ENCODE measurements at places on chromosomes 4 and X. TPM values are rescaled to one million over a fixed set of nuclear protein-coding genes. Genes with fewer than 3 reads are reported as not detected.

DNA sequence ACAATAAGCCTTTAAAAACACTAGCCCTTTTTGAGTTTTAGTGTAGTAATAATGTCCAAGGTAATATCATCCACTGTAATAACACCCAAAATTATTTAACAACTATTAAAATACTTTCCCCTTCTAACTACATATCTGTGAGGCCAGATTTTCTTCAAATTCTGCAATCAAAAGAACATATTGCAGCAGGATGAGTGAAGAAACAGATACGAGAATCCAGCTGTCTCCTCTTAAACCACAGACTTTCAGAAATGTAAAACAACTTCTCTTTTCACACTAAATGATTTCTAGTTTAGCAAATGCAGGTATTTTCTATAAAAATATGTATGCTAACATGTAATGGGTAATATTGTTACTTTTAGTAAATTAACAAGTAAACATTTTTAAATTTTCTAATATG is 148.9 kb downstream of the PRDM5 start:
- no peaks in the 10 kb centered on the region for H3K27me3 ChIP-seq
- peaks cover 10% of the 10 kb centered on the region for H3K4me1 ChIP-seq
- no peaks in the 10 kb centered on the region for H3K36me3 ChIP-seq
- DNase-seq: no peak
- no peak overlapping the region for H3K4me3 ChIP-seq

GRCh38 chrX:8955511-8955910 is 78.4 kb downstream of the FAM9B start:
- no peak overlapping the region for H3K4me3 ChIP-seq
- H3K27ac ChIP-seq: no peak overlapping the region
- H3K4me1 ChIP-seq: no peaks in the 10 kb centered on the region
- H3K36me3 ChIP-seq: no peaks in the 10 kb centered on the region

DNA sequence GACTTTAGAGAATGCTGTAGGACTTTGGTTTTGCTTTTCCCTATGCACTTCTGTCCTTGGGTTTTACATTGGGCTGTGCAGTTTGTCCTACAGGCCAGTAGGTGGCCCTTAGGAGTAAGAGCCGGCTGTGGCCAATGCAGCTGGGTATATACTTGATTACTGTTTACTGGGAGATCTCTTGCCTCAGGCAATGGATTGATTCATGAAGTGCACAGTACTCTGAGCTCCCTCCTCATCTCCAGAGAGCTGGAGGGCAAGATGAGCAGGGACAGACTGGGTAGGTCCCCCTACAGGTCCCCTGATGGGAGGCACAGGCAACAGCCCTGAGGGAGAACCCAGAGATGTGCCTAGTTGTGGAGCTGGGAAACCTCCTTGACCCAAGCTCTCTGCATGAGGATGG is 103.8 kb upstream of the QRFPR start:
- no peaks in the 10 kb centered on the region for H3K27me3 ChIP-seq
- DNase-seq: no peak
- no peaks in the 10 kb centered on the region for H3K4me1 ChIP-seq
- H3K4me3 ChIP-seq: no peak overlapping the region
- no peaks in the 10 kb centered on the region for H3K36me3 ChIP-seq
- H3K27ac ChIP-seq: no peak overlapping the region

The DMRTC1 gene
- not detected for total RNA-seq

- H3K4me3 ChIP-seq: no peak overlapping the region
- no peak overlapping the region for H3K27ac ChIP-seq
- DNase-seq: no peak
Observed at GRCh38 chrX:31603411-31604120, 531.7 kb upstream of the FTHL17 start.

The PRDM5 gene
- total RNA-seq: 19.9 TPM

- no peak overlapping the region for H3K4me3 ChIP-seq
- no peak overlapping the region for H3K27ac ChIP-seq
- H3K4me1 ChIP-seq: no peaks in the 10 kb centered on the region
- no peaks in the 10 kb centered on the region for H3K36me3 ChIP-seq
- DNase-seq: no peak
Observed at GRCh38 chrX:151919610-151920009, 6.9 kb downstream of the MAGEA4 start.

GRCh38 chr4:107265859-107266258 is 229.7 kb upstream of the DKK2 start:
- DNase-seq: no peak
- no peaks in the 10 kb centered on the region for H3K4me1 ChIP-seq
- no peak overlapping the region for H3K27ac ChIP-seq
- no peaks in the 10 kb centered on the region for H3K27me3 ChIP-seq
- no peaks in the 10 kb centered on the region for H3K36me3 ChIP-seq

DNA sequence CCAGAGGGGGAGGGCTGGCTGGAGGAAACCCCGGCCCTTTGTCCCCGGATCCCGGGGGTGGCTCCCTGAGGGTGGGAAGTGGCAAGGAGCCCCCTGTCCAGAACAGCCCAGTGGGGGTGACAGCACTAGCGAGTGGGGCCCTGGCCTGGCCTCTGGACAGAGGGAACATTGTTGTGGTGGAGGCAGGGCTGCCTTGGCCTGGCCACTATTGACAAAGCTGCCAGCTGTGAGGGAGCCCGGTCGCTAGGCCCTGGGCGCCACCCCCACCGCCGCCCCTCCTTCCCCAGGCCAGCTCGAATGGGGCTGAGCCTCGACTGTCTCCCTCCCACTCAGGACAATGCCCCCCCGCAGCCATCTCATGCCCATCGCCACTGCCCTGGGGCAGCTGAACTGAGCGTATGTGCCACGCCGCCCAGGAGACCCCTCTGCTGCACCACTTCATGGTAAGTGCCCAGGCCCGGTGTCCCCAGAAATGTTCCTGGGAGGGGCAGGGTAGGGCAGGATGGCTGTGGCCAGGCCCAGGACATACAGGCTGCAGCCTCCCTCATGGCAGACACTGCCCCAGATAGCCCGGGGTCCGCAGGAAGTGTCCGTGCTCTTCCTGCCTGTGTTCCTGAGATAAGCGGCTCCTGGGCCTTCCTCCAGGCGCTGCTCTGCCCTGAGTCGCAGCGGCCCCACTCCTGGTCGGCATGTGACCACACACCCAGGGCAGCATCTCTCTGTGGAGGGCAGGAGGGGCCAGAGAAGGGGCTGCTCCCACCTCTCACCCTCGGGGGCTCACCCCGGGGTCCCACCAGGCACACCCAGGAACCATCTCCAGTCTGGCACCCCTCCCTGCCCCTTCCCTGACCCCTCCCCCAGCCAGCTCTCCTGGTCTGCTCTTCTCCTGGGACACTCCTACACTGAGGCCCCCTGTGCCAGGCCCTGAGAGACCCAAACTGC is 1.4 kb downstream of the PLXNB3 start:
- H3K4me3 ChIP-seq: peak overlapping the region; percentile 68
- H3K4me1 ChIP-seq: no peaks in the 10 kb centered on the region
- H3K27me3 ChIP-seq: no peaks in the 10 kb centered on the region
- H3K36me3 ChIP-seq: no peaks in the 10 kb centered on the region
- DNase-seq: no peak
- H3K27ac ChIP-seq: peak overlapping the region; percentile 38

The VGLL1 gene
- total RNA-seq: not detected

GRCh38 chr4:31366041-31366440 is 645.9 kb downstream of the PCDH7 start:
- H3K27ac ChIP-seq: no peak overlapping the region
- no peaks in the 10 kb centered on the region for H3K36me3 ChIP-seq
- no peaks in the 10 kb centered on the region for H3K4me1 ChIP-seq

DNA sequence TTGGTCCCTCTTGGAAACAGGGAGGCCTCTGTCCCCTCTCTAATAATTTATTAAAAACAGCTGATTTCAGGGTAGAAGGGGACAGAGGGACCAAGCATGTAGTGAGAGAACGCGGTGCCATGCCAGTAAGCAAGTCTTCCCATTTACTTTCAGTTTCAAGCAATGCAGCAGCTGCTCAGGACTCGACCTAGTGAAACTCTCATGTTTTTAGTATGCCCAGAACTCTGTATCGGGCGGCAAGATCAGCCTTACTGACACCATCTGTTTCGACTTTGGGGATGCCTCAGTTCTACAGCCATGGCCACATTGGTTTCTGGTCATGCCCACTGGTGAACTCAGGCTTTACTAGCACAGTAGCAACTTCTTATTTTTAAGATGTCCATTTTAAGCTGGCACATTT is 40.6 kb downstream of the ZNF81 start:
- no peak for DNase-seq
- H3K27ac ChIP-seq: no peak overlapping the region

DNA sequence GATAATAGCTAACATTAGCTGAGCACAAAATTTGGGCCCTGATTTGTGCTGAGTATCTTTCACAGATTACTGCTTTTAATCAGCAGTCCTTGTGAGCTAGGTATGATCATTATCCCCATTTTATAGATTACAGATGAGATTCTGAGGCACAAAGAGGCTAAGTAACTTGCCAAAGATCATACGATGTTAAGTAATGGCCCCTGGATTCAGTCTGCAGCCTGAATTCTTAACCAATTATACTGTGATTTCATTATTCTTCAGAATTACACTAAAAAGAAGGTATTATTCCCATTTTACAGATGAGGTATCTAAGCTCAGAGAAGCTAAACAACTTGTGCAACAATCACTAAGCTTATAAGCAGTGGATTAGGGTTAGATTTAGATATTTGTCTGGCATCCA is 97.9 kb upstream of the MYOZ2 start:
- peak overlapping the region; percentile 60 for H3K27ac ChIP-seq
- no peak overlapping the region for H3K4me3 ChIP-seq
- no peaks in the 10 kb centered on the region for H3K36me3 ChIP-seq
- no peak for DNase-seq
- peaks cover 55% of the 10 kb centered on the region for H3K4me1 ChIP-seq

- no peak overlapping the region for H3K4me3 ChIP-seq
- no peaks in the 10 kb centered on the region for H3K36me3 ChIP-seq
- H3K27ac ChIP-seq: no peak overlapping the region
- H3K27me3 ChIP-seq: no peaks in the 10 kb centered on the region
- no peak for DNase-seq
Observed at GRCh38 chr4:34417160-34417559, 1827.2 kb downstream of the ARAP2 start.

The EREG gene
- total RNA-seq: 7.8 TPM

DNA sequence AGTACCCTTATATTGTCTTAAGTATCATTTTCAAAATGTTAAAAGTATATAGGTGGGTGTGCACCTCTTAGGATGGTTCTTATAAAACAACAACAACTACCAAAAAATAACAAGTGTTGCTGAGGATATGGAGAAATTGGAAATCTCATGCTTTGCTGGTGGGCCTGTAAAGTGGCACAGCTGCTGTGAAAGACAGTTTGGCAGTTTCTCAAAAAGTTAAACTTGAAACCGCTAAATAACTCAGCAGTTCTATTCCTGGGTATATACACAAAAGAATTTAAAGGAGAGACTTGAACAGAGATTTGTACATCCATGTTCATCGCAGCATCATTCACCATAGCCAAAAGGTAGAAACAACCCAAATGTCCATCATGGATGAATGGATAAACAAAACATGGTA is 65.5 kb downstream of the HAND2 start:
- no peak for DNase-seq
- no peak overlapping the region for H3K27ac ChIP-seq
- H3K4me1 ChIP-seq: peaks cover 5% of the 10 kb centered on the region
- H3K36me3 ChIP-seq: no peaks in the 10 kb centered on the region
- H3K4me3 ChIP-seq: no peak overlapping the region

The GPR34 gene
- 38.6 TPM for total RNA-seq

DNA sequence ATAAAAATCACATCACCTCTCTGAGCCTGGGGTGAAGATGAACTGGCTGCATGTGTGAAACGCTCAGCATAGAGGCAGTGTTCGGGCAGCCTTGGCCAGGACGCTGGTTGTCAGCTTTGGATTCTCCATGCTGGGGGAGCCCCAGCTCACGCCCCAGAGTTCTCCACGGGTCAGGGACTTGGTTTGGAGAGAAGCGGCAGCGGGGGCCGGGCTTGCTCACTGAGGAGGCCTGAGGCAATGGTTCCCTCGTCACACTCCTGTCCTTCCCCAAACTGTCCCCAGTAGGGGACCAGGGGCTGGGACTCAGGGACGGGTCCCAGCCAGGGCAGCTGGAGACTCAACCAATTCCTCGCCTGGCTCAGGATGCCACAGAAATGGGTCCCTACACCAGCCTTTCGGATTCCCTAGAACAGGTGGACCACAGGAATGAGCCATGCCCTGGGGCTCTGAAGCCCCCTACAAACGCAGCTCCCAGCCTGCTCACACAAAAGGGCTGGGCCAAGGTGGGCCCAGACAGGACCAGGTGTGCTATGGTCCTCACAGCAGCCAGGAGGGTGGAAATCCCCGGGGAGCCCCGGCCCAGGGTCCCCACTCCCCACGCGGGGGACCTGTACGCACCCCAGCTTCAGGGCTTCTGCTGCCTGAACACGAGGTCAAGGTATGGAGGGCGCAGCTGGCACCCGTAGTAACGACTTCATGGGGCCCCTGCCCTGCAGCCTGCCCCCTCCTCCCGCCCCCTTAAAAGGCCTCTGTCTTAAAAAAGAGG is 1.4 kb downstream of the MXD4 start:
- no peak for DNase-seq
- H3K27ac ChIP-seq: peak overlapping the region; percentile 91
- H3K4me1 ChIP-seq: peaks cover 43% of the 10 kb centered on the region
- no peaks in the 10 kb centered on the region for H3K27me3 ChIP-seq
- peak overlapping the region; percentile 98 for H3K4me3 ChIP-seq

The CT55 gene
- total RNA-seq: not detected

GRCh38 chr4:6574747-6575502 is at the start of gene MAN2B2:
TSS of gene MAN2B2 (plus strand) at chr4:6575189. CDS start at chr4:6575211, 22 bp downstream.
- H3K36me3 ChIP-seq: peaks cover 12% of the 10 kb centered on the region
- H3K4me3 ChIP-seq: peak within 1 kb of the TSS; percentile 94
- peak; percentile 44 for DNase-seq
- H3K4me1 ChIP-seq: peaks cover 18% of the 10 kb centered on the region

DNA sequence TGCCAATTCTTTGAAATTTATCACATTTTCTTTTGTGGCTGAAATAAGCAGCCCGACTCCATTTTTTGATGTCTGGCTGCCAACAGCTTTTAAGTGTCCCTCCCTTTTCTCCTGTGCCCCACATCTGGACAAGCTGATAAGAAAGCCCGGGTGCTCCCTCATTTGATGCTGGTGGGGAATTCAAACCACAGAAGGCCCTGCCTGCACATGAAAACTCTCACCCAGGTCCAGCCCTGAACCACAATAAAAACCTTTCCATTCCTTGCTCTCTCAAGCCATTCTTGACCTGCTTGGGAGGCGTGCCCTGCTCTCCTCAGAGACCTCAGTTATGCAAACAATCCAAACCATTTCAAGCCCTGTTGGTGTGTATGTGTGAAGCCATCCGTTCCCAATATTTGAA is 93.9 kb downstream of the FAM53A start:
- no peak for DNase-seq
- no peaks in the 10 kb centered on the region for H3K36me3 ChIP-seq
- no peak overlapping the region for H3K4me3 ChIP-seq

Data from thoracic aorta (tissue), 2 donors.